ENCODE measurements at places on chromosomes 3 and 15. TPM values are rescaled to one million over a fixed set of nuclear protein-coding genes. Genes with fewer than 3 reads are reported as not detected.

DNA sequence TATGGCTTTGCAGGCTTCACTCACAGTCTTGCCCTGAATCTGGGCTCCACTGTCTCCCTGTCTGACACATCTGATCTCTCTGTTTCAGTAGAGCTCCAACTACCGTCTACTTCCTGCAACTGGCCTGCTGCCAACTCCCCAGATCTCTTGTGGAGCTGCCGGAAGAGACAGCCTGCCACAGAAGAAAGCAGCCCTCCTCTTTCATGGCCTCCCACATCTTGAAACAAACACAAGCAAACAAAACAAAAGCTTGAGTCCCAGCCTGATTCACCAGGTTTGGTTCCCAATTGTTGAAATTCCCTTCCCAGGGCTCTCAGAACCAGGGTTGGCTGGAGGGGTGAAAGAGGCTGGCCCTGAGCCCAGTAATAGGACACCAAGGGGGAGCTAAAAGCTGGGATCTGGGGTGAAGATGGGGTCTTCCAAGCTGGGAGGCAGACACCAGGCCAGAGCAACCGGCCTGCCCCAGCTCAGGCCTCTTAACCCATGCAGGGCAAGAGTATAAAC lies 55.3 kb upstream of the CA12 start:
- peak; percentile 90 for DNase-seq

DNA sequence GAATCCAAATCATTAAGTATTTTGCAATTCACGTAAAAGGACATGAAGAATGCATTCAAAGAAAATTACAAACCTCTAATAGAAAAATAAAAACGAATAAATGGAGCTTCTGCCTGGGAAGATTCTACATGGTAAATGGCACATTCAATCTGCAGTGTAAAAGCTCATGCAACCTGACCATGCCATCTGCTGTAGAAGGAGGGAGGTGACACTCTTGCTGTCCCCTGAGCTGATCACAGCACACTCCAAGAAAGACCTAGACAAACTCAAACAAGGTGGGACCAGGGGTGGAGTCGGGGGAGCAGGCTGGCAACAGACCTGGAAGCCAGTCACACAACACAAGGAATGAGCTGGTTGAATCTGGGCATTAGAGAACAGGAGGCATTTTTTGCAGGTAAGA lies 101.8 kb downstream of the BDH1 start:
- no peak for DNase-seq

DNA sequence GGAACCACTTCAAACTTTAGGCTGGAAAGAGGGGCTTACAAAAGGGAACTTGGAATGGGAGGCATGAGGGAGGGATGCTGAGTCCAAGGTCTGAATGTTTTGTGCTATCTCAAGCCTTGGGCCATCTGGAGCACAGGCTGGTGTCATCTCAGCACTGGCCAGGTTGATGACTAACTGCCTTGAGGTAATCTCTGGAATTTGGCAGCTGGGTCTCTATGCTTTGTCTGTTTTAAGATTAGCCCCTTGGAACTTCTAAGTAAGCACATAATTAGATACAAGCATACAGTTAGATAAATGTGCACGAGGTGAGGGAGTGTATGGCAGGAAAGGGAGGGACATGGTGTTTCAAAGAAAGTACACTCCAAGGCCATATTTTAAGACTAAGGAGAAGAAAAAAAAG lies 252.4 kb upstream of the CCDC54 start:
- no peak for DNase-seq

DNA sequence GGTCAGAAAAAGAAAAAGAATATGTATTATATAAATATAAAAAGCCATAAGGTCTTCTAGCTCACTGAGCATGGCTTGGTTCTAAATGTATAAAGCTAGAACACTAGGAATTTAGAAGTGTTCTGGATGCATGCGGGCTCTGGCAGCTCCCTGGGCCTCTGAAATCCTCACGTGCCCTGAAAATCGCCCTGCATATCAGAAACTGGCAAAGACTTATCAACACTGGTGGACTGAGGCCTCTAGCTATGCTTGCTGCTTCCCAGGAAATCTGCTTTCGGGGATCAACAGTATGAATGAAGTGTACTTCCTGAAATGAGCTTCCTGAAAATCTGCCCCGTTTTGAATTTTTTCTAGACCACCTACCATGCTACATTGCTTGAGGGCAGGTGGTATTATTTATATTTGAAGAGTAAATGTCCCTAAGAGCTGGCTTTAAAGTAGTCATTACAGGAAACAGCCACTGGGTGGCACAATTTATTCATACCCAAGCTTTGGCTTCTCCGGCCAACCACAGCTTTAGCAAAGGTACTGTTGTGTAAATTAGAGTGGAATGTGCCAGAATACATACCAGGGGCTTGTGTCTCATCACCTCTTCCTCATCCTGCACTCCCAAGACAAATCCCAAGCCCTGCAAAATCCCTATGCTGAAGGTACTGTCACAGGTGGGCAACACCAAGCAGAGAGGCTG lies 17.7 kb downstream of the CRTAP start:
- peak; percentile 81 for DNase-seq

DNA sequence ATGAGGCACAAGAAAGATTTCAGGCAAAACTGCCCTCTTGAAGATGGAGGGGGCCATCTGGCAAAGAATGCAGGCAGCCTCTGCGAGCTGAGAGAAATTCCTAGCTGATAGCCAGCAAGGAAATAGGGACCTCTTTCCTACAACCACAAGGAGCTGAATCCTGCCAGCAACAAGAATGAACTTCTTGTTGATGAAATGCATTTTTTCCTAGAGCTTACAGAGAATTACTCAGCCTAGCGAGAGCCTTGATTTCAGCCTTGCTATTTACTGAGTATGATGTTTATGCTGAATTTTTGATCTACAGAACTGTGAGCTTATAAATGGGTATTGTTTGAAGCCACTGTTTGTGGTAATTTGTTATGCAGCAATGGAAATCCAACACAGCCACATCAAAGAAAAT lies 148.5 kb upstream of the NAALADL2 start:
- no peak for DNase-seq

The TYRO3 gene
- 46.5 TPM for polyA plus RNA-seq

The MKRN2OS gene
- polyA plus RNA-seq = not detected

The TGM4 gene
- not detected for polyA plus RNA-seq

The CPNE4 gene
- 1.2 TPM for polyA plus RNA-seq
